ENCODE measurements at places on chromosomes 1 and 21.

GRCh38 chr1:185360714-185361113, 43.7 kb upstream of the IVNS1ABP start:
- DNase-seq = no peak

DNA sequence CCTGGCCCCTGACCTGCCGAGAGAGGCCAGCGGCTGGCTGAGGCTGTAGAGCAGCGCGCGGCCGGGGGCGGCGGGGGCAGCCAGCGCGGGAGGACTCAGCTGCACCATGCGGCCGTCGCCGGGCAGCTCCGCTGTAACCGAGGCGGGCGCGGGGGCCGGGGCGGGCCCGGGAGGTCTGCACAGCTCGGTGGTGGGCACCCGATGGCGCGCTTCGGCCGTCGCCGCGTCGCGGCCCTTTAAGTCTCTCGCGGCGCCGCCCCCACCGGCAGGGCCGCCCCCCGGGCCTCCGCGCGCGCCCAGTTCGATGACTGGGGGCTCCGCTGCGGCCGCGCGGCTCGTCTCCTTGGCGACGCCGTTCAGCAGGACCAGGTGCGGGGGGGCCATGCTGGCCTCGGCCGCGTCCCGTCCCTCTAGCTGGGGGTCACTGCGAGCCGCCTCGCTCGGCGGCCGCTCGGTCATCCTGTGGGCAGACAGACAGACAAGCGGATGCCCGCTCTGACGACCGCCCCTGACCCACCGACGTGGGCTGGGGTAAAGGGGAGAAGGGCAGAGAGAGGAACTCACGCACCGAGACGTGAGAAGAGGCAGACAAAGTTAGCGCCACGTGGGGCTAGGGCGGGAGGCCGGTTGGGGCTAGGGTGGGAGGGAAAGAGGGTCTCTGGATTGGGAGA, 6.5 kb downstream of the TAL1 start:
- no peak for DNase-seq

GRCh38 chr1:214363386-214363785, 82.4 kb downstream of the SMYD2 start:
- no peak for DNase-seq

GRCh38 chr1:234665975-234666605, 56.1 kb upstream of the IRF2BP2 start:
- DNase-seq = no peak

DNA sequence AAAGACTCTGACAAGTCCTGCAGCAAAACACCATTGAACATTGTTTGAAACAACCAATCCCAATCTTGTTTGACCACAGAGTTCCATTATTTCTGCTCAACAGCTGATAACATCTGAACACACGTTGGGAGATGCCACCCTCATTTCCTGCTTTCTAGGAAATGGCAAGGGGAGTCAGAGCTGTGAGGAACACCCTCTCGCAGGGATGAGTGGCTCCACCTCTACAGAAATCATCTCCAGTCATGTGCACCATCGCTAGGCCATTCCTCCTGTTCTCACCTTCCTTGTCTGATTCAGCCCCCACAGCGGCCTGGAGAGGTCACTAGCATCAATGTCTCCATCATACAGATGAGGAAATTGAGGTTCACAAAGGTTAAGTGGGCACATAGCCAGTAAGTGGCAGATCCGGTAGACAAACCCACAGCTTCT, 22.4 kb upstream of the RUNX3 start:
- no peak for DNase-seq

DNA sequence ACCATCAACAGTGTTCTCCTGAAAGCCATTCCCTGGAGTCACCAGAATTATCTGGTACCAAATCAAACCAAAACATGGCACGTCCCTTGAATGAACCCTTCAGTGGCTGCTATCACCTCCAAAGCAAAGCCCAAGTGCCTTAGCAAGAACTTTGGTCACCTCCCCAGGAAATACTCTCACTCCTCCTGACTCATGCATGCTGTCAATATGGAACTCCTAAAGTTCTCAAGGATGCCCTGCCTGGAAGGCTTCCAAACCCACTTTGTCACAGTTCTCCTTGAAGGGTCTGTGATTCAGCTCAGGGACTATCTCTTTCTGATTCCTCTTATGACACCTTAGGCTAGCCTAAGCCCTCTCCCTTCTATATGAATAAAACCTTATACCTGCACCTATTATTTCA, 146.1 kb upstream of the RUNX1 start:
- no peak for DNase-seq

GRCh38 chr1:42620307-42620706, 37.9 kb upstream of the PPIH start:
- DNase-seq = no peak

DNA sequence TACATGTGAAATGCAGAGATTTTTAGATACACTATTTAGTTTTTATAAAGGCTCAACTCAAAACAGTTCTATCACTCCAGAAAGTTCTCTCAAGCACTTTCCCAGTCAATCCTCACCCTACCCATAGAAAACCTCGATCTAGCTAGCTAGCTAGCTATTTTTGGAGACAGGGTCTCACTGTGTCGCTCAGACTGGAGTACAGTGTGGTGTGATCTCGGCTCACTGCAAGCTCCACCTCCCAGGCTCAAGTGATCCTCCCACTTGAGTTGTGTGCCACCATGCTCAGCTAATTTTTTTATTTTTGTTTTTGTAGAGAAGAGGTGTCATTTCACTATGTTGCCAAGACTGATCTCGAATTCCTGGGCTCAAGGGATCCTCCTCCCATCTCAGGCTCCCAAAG, 236.9 kb downstream of the RERE start:
- DNase-seq = no peak

GRCh38 chr1:21251773-21252471, 38.3 kb downstream of the ECE1 start:
- DNase-seq = peak; percentile 95

DNA sequence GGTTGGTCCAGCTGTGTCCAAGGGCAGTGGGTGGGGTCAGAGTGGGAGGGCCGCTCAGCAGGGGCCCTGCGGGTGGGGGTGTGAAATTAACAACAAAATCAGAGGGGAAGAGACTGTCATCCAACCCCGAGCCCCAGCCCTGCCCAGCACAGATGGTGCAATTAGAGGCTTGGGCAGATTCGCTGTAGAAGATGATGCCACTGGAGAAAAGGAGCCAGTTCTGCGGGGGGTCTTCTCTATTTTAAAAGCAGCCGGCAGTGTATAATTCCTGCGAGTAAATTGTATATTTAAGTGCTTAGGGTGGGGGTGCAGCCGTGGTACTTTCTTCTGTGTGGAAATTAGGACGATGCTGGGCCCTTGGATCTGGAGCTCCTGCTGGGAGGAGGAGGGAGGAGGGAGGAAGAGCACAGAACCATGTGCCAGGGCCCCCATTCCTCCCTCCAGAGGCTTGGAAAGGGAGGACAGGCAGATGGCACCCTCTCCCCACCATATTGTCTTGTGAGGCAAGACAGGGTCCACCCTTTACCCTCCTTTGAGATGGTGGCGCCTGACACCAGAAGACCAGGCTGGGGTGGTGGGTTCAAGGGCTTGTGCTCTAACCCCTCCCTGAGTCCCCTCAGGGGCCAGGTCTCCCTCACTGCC, 89.2 kb downstream of the ACTL8 start:
- DNase-seq = no peak

DNA sequence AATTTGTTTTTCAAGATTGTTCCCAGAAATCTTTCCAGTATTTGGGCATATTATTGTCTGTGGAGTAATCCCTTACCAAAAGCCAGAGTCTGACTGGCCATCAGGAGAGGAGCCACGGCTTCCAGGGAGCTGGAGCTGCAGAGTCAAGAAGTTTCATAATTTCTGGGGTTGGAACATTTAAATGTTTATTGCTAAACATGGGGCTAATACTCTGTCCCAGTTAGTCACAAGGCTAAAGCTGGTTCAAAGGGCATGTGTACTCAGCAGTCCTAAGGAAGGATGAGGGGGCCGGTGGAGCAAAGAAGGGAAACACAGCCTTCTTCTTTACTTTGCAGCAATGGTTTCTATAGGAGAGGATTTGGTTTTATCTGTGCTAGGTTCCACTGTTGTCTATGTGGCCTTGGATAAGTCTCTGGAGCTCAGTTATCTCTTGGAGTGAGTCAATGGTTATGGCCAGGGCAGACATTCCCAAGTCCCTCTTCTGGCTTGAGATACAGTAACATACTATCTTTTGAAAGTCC, 9.5 kb downstream of the DENND2D start:
- DNase-seq = no peak

DNA sequence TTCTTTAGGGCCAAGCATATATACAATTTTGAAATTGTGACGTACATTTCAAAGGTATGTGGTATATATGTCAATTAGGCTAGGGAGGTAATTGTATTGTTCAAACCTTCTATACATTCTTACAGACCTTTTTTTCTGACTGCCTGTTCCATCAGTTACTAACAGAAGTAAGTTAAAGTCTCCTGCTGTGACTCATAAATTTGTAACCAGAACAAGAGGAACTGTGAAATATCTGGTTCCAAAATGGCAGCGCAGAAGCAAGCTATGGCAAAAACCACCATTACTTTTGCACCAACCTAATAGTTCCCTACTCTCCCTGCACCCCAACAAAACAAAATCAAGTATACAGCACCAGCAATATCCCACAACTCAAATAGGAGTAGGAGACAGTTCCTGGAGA, 93.6 kb downstream of the ENAH start:
- no peak for DNase-seq

- DNase-seq = no peak
Observed at GRCh38 chr1:207695891-207696290, 51.0 kb downstream of the CR1L start.

DNA sequence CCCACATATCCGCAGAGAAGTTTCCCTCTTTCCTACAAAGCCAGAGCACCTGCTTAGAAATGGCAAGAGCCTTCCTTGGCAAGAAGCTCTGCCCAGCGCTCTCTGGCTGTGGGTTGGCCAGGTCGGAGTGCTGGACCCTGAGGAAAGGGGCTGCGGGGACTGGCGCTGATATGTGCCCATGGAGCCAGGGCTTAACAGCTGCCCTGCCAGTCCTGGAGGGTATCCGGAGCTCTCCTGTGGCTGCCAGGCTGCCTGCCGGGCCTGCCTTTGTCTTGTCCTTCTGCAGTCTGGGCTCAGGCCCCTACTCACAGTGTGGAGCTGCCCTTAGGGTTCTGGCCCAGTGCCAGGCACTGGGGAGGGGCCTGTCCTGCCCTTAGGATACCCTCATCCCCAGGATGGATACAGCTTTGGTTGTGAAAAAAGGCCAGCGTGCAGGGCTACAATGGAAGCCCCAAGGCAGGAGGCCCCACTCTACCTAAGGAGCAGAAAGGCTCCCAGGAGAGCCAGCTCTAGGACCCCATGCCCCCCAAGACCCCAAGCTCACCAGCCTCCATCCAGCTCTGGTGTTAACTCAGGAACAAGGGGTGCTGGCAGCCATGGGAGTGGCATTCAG, 43.4 kb downstream of the KIAA1614 start:
- no peak for DNase-seq

DNA sequence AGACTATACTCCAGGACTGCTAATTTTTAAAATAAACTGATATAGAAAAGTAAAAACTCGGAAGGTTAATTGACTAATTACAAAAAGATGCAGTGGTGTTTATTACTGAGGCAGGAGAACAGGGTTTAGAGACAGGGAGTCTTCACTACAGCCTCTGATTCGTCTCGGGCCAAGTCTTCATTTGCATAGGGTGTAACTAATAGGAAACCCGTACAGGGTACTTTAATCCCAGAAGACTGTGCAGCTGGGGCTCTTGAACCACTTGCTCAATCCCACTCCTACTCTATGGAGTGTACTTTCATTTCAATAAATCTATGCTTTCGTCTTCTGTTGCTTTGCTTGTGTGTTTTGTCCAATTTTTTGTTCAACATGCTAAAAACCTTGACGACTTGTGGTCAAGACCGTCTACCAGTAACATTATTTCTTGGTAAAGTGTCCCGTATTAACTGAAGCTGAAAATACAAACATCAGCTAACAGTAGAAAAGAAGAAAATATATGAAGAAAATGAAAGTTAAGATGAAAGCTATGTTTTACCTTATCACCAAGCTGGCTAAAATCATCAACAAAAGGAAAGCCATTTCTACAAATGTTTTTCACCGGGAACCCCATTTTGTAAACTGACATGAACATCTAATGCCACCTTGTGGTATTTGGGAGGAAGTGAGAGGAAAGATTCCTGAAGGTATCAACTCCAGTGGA, 8.0 kb downstream of the SDHB start:
- peak; percentile 14 for DNase-seq

GRCh38 chr1:23446661-23447310, 22.2 kb upstream of the TCEA3 start:
- DNase-seq = no peak

- no peak for DNase-seq
Observed at GRCh38 chr1:87089823-87090222, 175.4 kb downstream of the HS2ST1 start.

- DNase-seq = no peak
Observed at GRCh38 chr21:34046917-34047316, 26.5 kb upstream of the MRPS6 start.

GRCh38 chr1:217881607-217882332, 250.6 kb downstream of the SPATA17 start:
- no peak for DNase-seq

DNA sequence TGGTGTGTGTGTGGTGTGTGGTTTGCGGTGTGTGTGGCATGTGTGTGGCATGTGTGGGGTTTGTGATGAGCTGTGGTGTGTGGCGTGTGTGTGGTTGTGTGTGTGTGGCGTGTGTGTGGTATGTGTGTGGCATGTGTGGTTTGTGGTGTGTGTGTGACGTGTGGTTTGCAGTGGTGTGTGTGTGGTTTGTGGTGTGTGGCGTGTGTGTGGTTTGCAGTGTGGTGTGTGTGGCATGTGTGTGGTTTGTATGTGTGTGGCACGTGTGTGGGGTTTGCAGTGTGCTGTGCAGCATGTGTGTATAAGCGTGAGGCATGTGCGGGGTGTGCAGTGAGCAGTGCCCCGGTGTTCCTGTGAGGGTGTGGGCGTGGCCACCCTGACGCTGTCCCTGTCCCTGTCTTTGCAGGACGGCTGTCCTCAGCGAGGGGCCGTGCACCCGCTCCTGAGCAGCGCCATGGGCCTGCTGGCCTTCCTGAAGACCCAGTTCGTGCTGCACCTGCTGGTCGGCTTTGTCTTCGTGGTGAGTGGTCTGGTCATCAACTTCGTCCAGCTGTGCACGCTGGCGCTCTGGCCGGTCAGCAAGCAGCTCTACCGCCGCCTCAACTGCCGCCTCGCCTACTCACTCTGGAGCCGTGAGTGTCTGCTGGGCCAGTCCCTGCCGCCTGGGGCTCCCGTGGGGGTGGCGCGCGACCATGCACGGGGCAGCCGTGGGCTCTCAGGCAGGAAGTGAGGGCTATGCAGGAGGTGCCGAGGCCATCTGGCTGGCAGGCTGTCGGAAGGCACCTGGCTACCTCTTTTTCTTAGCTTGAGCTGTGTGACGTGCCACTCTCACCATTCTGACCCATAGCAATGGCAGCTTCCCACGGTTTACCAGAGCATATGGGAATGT, 52.6 kb upstream of the TRAPPC10 start:
- no peak for DNase-seq

- DNase-seq = no peak
Observed at GRCh38 chr1:59556398-59556797, 258.4 kb upstream of the HOOK1 start.
